ENCODE measurements at places on chromosomes 6 and 20.
A peak's percentile ranks its signal among the peaks of the same experiment; 100 is the strongest.

DNA sequence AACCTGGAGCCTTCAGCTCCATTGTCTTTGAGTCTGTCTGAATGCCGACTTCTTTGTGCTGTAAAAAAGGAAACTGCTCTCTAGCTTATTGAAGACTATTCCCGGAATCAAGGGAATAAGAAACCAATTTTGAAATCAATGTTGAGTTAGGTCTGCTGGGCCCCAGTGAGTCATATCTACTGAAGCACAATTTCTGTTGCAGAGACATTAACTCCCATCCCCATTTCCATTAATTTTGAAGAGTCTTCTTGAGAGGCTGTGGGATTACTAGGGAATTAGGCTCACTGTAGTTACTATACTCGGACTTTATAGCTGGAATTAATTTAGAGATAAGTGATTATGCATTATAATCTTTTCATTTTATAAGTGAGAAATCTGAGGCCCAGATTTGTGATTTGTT, 116.7 kb downstream of the SLC35F1 start:
- no peak for DNase-seq

DNA sequence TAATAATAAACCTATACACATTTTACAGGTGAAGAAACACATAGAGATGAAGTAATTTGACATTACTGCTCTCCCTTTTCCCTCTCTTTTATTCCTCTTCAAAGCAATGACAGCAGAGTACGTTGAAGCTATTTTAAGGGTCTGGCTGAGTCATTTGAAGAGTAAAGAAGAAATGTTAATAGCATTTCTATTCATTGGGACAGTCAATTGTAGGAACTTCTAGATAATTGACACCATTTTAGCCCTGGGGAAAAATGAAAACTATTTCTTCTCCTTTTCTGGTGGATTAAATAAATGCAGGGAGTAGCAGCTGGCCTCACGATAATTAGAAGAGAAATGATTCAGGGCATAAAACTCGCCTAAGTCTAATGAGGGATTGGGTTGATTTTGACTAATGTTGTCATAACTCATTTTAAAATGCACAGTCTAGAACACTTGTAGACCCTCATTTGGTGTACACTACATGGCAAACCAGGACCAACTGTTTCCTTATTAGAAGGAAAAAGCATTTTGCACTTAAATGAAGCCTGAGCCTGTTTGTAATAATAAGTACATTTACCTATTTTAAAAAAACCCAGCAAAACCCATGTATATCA, 48.1 kb downstream of the RIPOR2 start:
- no peak for DNase-seq

DNA sequence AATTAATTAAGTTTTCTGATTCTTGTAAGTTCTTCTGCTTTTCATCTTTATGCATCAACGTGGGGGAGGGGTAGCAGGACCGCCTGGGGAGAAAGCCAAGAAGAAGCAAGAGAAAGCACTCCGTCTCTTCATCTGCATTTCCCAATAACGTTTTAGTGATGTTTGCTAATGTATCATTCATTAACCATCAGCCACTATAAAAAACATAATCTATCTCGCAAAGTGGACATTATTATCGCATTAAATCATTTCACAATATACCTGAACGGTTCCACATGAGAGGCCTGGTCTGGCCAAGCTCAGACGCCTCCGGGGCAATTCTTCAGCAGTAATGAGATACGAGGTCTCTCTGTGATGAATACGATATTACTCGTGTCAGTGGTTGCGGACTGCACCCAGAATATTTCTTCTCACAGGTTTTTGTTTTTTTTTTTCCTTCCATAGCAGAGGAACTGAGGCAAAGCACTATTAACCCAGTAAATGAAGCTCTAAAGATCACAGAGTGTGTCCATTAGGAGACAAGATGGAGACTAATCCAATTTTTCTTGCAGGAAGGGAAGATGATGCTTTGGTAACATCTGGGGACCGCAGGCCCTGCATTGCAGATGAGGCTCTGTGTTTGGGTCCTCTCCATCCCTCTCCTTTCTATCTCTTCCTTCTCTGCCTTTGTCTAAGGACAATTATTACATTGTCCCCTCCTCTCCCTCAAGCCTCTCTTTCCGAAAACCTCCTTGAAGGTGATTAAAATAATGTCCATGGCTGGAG, 156.1 kb downstream of the SLC35B3 start:
- DNase-seq, result no peak

DNA sequence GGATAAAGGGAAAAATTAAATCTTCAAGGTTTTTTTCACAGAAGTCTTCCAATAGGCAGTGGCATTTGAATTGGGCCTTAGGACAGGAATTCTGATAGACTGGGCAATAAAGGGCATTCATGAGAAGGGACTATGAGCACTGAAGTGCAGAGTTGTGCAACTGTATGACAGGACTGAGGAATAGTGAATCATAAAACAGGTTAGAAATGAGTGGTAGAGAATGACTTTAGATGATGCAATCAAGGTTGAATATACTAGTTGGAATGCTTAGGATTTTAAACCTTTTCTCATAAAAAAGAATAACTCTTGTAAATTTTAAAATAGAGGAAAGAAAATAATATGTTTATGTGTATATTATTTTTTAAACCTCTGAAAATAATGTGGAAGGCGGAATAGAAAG, 944.7 kb downstream of the PHF3 start:
- DNase-seq, result no peak

GRCh38 chr6:89264296-89264695, 47.1 kb upstream of the GABRR1 start:
- DNase-seq, result no peak

GRCh38 chr20:49303065-49303552, 25.3 kb upstream of the ZNFX1 start:
- DNase-seq, result no peak

DNA sequence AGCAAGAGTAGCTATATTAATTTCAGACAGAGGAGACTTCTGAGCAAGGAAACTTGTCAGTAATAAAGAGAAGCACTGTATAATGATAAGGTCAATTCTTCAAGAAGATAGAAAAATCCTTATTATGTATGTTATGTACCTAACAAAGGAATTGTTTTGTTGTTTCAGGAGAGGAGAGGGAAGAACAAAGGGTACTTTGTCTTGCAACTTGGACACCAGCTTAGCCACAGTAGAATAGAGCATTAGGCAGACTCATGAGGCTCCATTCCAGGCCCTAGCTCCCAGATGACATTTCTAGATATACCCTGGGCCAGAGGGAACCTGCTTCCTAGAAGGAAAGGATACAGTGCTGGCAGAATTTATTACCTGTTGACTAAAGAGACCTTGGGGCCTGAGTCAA, 6.5 kb upstream of the NUS1 start:
- peak; percentile 23 for DNase-seq

- peak; percentile 97 for DNase-seq
These were observed 108.2 kb downstream of the HFE start for GRCh38 chr6:26195376-26195923.

GRCh38 chr20:36203861-36204260, 32.4 kb upstream of the AAR2 start:
- no peak for DNase-seq

DNA sequence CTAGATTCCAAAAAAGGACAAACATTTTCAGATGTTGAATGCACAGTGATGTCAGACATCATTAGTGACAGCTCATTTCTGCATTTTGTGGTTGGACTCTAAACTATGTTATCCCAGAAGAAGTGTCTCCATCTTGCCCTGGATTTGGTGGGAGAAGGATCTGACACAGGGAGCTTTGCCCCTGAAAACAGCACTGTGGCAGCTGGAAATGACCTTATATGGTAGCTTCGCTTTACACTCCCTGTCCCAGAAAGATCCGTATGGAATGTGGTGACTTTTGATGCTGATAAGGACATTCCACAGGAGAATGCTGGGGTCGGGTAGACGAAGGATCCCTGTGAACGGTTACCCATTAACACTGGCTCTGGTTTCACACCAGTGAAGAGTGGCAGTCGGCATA, 87.2 kb upstream of the EDN1 start:
- DNase-seq, result no peak

GRCh38 chr6:154236646-154237301, 119.8 kb downstream of the IPCEF1 start:
- DNase-seq, result no peak

DNA sequence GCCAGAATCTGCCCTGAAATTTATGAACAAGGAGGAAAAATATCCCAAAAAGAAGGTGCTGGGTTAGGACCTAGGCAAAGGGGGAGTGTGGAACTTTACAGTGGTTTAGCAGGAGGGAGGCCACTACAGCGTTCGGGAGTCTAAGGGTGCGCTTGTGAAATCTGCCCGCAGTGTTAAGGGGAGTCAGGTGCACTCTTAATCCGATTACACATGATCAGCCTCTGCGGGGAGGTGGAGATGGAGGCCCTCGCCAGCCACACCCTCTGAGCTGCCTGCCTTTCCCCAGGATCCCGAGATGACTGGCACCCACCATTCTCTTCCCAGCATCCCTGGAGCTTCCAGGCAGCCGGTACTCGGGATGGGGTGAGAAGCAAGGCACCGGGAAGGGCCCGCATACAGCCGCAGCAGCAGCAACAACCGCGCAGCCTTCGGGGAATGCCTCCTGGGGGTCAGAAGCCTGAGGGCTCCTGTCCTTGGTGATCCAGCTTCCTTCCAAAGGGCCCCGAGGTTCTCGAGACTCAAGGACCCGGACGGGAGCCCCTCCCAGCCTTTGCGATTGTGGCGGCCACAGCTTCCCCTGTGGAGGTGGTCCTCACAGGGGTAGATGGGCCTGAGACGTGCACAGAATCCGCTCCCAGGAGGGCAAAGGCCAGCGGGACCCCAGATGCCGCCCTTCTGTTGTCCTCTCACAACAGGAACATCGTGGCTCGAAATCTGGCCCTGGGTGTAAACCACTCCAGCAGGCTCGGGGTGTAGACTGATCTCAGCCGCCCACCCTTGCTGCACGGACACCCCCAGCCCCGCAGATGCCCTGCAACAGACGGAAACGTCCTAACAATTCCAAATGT, 57.3 kb upstream of the CST7 start:
- DNase-seq, result no peak

- no peak for DNase-seq
These were observed 9.0 kb downstream of the TEAD3 start for GRCh38 chr6:35487658-35488516.

DNA sequence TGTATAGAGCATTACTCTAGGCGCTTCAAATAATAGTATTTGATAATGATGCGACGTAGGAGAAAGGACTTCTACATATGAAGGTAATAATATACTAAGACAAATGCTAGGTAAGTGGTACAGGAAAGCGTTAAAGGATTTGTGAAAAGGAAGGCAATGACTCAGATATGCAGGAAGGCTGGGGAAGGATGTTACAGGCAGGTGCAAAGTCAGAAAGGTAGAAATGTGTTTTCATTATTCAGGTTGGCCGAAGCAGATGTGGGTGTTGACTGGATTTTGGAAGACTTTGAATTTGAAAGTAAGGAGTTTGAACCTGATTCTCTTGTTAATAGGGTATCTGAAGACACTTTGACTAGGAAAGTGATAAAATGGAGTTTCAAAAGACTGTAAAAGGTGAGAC, 51.0 kb downstream of the STK4 start:
- no peak for DNase-seq

DNA sequence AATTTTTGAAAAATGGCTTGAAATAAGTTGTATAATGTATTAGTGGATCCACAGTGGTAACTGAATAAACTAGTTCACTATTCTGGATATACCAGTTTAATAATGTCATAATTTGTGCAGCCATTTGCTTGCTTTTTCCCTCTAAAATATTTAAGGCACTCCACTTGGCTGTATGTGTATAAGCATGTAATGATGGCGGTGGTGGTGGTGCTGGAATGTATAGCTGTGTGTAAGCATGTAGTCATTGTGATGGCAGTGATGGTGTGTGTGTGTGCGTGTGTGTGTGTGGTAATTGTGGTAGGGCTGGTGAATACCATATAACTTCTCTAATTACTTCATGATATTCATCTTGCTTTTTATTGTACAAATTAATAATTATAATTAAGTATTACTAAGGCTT, 89.2 kb upstream of the HIVEP1 start:
- DNase-seq, result no peak

DNA sequence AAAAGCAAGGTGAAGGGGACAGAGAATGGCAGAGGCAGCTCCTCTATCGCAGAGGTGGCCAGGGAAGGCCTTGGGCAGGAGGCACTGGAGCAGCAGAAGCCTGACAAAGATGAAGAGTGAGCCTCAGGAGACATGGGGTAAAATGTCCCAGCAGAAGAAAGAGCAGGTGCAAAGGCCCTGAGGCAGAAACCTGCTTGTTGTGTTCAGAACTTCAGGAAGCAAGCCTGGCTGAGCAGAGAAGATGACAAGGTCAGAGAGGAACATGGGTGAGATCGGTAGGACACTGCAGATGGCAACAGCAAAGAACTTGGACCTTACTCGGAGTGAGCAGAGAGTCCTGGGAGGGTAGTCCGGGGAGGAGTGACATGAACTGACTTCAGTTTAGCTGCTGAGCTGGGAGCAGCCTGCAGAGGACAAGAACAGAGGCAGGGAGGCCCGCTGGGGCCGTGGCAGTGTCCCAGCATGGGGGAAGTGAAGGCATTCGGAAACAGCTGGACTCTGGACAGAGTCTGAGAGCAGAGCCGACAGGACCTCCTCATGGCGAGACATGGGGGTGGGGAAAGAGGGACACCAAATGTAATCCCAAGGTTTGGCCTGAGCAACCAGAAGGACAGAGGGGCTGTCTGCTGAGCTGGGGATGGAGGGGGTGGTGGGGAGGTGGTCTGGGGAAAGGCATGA, 106.3 kb downstream of the PREX1 start:
- peak; percentile 60 for DNase-seq

- DNase-seq, result no peak
These were observed 118.9 kb upstream of the CEP85L start for GRCh38 chr6:118770112-118770788.

GRCh38 chr20:46058599-46059281, 29.7 kb downstream of the SLC12A5 start:
- no peak for DNase-seq

- DNase-seq, result peak; percentile 11
These were observed 56.1 kb downstream of the ANKRD6 start for GRCh38 chr6:89489078-89489477.

DNA sequence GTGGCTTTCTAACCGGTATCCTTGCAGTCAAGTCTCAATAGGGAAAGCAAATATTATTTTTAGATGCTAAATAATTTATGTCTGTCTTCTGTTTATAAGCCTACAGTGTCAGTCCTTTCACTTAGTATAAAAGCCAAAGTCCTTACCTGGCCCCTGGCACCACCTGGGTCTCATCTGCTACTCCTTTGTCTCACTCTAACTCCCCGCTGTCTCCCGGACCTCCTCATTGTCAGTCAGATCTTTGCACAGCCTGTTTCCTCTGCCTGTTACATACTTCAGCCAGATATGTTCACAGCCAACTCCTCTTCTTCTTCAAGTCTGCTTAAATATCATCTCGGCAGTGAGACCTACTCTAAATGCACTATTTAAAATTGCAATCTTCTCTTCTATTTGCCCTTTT, 84.2 kb downstream of the THEMIS start:
- DNase-seq, result no peak

Measured in Ammon's horn (tissue), 1 donor.